NCI-H526 (cell line): ENCODE measurements at places on chromosomes 11 and 22.

DNA sequence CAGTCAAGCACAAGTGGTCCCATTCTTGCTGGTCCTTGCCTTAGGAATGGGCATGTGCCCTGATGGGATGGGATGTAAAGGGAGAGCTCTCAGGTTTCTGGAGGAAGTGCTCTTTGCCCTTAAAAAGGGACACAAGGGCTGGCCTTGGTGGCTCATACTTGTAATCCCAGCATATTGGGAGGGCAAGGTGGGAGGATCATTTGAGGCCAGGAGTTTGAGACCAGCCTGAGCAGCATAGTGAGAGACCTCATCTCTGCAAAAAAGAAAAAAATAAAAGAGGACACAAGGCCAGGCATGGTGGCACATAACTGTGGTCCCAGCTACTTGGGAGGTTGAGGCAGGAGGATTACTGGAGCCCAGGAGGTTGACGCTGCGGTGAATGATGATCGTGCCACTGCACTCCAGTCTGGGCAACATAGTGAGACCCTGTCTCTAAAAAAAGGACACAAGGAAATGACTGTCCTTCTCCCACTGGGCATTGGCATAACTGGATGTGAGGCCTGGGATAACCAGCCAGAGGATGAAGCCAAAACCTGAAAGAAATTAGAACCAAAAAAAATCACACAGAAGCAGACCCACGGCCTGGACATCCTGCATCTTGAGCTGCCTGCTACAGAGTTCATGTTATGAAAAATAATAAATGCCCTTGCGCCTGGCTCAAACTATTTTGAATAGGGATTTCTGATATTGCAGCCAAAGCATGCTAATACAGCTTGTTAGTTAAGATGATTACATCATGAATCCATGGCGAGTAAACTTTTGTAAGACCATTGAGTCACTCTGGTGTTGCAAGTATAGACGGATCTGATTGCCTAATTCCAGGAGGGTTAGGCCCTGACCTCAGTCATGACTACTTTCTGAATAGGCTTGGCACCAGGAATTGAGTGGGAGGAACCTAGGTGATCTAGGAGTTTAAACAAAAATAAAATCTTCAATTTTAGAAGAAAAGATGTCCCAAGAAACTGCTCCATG lies 12.9 kb upstream of the CRKL start:
- DNase-seq = no peak

DNA sequence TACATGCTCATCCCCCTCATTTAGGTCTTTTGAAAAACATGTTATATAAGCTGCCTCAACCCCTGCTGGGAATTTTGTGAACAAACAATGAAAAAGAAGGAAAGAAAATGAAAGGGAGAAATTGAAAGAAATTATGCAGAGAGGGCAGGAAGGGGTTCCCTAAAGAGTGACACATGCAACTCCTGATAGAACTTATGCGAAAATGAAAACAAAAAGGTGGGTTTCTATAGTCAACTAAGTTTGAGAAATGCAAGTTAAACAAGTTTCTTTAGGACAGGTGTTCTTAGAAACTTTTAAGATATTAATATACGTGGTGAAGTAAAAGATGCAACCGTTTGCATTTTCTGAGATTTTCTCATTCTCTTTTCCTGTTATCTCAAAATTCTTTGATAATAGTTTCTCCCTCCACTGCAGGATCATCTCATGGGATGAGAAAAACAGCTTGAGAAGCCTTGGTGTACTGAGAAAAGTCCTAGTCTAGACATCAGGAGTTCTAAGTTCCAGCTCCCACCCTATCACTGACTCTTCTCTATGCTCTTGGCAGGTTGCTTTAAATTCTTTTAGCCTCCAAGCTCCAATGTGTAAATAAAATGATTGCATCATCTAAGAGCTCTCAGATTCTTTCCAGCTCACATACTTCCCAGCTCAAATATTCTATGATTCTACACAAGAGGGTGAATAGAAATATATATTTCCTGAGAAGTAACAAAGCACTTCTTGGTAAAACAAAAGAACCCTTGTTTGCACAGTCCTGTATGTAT lies 109.2 kb downstream of the FAM76B start:
- no peak for DNase-seq

GRCh38 chr11:112260490-112260889 lies at the start of gene PLET1:
Gene PLET1 (minus strand): TSS chr11:112260860. CDS start chr11:112260589, 271 bp downstream.
- no peak for DNase-seq

DNA sequence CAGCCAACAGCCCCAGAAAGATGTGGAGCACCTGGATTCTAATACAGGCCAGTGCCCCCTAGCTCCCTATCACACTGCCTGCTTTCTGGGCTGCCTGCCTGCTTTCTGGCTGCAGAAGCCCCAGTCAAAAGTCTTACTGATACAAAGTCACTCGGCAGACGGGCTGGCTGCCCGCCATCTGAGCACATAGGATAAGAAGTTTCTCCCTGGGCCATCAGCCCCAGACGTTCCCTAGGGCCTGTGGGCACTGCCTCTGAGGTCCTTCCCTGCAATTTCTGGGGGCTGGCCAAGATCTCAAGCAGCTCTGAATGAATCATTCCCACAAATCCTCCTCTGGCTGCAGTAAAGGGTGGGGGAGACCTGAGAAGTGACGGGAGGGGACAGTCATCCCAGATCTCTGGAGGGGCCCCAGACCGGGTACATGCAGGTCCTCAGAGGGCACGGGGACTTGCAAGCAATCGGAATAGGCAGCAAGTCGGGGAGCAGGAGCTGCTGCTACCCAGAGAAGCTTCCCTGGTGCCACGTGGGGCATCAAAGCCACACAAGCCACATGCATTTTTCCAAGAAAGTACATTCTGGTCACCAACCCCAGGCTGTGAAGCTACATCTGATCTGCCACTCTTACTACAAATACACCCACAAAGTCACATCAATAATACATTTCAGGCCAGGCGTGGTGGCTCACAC lies 4.7 kb downstream of the TPST2 start:
- DNase-seq = peak; percentile 7

GRCh38 chr11:26649884-26650283 lies 72.0 kb downstream of the SLC5A12 start:
- DNase-seq = peak; percentile 87

GRCh38 chr11:64441127-64441526 lies 82.2 kb downstream of the RPS6KA4 start:
- DNase-seq = no peak

GRCh38 chr22:48749555-48750227 lies 1078.0 kb downstream of the BRD1 start:
- DNase-seq = no peak

DNA sequence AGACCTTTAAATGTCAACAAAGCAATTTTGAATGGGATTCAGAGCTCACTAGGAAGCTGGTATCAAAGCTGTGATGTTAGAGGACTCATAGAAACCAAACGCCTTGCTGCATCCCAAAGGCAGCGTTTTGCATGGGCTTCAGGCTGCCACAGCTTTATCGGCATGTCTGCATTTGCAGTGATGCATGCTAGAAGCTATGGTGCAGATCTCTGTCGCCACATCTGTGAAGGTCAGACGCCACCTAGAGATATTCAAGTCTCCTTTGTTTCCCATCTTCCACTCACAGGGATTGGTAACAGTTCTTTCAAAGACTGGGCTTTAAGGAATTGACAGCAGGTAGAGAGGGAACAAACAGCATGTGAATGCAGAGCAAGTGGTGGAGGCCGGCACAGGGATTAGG lies 47.8 kb downstream of the NTM start:
- DNase-seq = no peak

DNA sequence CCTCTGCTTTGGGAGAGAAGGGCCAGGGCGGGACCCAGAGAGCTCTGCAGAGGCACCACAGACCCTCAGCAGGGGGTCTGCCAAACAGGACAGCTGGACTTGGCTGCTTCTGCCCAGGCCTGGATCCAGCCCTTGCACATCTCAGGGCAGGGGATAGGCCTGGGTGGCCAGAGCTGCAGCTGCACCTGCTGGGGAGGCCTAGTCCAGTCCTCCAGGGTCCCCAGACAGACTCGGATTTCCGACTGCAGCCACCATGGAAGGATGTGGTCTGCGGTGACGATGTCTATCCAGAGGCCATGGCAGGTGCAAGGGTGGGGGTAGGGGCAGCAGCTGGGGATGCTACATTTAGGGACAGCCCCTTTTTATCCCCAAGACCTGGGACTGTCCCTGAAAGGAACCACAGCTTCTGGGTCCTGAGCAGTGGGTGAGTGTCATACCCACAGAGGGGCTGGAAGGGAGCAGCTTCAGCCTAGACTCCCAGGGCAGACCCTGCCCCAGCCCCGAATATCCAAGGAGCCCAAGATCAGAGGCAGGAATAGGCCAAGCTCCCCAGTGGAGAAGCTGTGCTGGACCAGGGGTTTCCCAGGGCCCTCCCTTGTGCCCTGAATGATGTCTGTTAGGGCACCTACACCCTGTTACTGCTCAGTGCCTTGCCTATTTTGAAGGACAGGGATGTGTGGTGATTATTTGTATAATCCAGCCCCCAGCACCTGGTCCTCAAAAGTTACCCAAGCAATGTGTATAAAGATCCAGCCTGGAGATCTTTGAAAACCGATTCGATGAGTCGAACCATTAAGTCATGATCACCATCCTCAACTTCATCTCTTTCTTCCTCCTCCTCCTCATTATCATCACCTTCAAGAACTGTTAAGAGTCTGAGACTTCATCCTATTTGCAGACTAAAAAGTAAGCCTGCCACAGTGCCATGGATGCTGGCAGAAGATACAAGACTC lies 2.5 kb upstream of the IGLL5 start:
- DNase-seq = no peak

DNA sequence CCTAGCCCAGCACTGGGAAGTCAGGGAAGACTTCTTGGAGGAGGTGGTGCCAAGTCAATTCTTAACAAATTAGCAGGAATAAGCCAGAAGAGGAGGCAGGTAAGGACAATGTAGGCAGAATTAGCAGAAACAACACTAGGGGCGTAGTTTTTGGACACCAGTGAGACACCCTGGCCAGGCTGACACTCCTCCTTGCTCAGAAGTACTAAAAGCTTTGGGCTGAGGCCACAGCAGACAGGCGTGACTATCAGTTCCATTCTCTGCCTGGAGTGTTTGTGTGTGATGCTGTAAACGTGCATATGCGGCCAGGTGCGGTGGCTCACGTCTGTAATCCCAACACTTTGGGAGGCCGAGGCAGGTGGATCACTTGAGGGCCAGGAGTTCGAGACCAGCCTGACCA lies 36.0 kb downstream of the PHF21B start:
- DNase-seq = no peak

DNA sequence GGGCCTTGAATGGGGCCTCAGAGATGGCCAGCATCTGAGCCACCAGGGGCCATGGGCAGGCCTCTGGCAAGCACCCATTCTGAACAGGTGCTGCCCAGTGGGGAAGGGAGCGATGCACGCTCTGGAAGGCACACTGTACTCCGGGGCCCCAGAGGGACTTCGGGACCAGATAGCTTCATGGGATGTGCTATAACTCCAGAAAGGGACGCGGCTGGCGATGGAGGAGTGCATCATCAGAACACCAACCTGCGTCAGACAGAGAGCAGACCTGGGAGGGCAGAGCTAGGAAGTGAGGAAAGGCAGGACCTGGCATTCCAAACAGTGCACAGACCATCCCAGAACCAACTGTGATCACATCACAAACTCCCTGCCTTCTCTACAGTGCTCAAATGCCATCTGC lies 16.8 kb downstream of the DGCR2 start:
- no peak for DNase-seq

GRCh38 chr11:61357233-61357893 lies 4.3 kb downstream of the CYB561A3 start:
- DNase-seq = no peak

GRCh38 chr22:17576470-17576869 lies 13.2 kb downstream of the SLC25A18 start:
- DNase-seq = no peak

- no peak for DNase-seq
These were observed 15.4 kb downstream of the EHD1 start for GRCh38 chr11:64862987-64863390.

- DNase-seq = no peak
These were observed 94.8 kb upstream of the PHOX2A start for GRCh38 chr11:72338741-72339140.

GRCh38 chr11:13386567-13386966 lies 76.5 kb downstream of the BTBD10 start:
- DNase-seq = peak; percentile 37
